ENCODE measurements at places on chromosomes 4 and X.

DNA sequence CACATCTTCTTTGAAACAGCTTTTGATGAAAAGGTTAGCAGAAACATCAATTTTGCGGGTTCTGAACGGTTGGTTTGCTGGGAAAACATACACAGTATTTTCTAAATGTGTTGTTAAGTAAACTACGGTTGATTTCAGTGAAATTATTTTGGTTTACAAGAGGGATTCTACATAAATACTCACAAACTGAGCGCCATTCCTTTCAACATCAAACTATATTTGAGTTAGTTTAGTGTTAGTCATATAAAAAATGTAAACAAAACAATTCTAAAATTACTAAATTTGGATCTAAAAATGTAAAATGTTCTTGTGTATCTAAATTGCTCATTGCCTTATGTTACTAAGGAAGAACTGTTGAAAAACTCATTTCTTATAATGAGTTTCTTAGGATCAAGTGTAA is 425.6 kb downstream of the PCDH18 start:
- DNase-seq = no peak

- DNase-seq = no peak
These were observed 21.1 kb downstream of the RASL11B start for GRCh38 chr4:52883183-52883621.

GRCh38 chr4:154741131-154741665 is 2.6 kb upstream of the LRAT start:
- no peak for DNase-seq

DNA sequence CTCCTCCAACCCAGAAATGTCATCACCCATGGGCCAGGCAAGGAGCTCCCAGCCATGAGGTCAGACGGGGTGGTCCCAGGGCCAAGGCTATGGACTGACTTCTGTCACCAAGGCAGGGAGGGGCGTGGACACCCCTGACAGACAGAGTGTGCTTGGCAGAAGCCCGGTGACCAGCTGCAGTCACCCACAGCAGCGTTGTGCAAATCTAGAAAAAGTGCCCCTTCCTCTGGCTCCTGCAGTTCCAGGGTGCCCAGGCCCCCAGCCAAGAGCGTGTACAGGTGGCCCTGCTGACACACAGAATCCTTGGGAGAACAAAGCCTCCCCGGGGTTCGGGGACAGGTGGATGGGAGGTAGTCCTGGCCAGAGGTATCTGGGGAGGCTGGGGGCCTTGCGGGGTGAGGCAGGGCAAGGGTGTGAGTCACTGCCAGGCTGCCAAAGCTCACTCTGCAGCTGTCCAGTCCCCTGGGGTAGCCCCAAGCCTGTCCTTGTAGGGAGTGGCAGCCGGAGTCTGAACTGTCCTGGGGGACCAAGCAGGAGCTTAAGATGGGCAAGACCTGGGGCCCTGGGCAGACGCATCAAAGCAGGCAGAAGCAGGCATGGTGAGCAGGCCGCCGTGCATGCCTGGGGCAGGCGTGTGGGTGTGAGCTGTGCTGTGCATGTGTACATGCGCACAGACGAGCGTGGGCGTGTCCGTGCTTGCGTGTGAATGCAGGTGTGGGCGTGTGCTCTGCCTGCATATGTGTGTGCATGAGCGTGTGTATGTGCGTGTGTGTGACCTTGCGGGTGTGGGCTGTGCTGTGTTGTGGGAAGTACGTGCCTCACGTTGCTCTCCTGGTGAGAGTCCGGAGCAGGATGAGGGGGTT is 3.3 kb downstream of the MYL5 start:
- DNase-seq = no peak

- no peak for DNase-seq
These were observed 160.3 kb downstream of the ANK2 start for GRCh38 chr4:113209652-113210320.

DNA sequence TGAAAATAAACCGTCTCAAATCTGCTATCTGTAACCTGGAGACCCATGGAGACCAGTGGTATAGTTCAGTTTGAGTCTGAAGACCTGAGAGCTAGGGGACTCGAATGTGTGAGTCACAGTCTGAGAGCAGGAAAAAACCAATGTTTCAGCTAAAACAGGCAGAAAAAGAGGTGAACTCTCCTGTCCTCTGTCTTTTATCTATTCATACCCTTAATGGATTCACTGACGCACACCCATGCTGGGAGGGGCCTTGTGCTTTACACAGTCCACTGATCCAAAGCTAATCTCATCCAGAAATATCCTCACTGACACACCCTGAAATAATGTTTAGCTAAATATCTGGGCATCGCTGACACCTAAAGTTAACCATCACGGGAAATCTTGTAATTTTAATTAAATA is 297.9 kb downstream of the GPM6A start:
- DNase-seq = no peak

GRCh38 chr4:121597346-121597934 is 99.3 kb downstream of the ANXA5 start:
- DNase-seq = no peak

- DNase-seq = no peak
These were observed 24.1 kb downstream of the ETDA start for GRCh38 chrX:135275973-135276372.

DNA sequence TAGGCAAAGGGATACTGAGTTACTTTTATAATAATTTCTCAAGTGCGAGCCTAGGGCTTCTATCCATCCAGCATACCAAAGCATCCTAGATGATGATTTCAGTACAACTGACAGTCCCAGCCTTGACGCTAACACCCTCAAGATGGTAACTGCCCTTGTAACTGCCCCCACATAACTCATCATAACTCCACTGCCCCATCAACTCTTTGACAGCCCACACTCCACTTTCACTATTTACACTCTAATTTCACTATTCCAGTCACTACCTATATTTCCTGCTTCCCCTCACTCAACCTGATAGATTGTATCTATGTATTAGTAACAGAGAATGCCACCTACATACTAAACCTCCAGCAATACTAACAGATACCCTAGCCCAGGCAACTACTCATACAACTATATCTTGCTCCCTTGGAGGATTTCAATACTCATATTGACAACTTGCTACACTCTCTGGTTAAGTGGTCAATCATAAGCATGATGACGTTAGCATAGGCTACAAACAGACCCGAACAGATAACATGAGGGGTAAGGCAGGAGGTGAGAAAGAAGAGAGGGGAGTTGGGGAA is 65.0 kb downstream of the HUWE1 start:
- DNase-seq = no peak

DNA sequence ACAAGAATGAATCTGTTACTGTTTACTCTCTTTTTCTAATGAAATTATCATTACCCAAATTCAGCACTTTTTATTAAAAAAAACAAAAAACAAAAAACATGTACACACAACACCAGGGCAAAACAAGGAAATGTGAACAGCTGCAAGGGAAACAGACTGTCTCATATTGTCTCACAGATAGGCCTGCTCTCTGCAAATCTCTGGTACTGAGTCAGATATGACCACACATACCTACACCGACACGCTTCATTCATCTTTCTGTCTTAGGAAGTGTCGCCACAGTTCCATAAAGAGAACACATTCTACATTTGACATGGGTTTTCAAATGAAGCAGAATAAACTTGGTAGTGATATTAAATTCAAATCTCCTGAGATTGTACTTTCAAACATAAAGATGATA is 92.2 kb upstream of the GPR34 start:
- no peak for DNase-seq

DNA sequence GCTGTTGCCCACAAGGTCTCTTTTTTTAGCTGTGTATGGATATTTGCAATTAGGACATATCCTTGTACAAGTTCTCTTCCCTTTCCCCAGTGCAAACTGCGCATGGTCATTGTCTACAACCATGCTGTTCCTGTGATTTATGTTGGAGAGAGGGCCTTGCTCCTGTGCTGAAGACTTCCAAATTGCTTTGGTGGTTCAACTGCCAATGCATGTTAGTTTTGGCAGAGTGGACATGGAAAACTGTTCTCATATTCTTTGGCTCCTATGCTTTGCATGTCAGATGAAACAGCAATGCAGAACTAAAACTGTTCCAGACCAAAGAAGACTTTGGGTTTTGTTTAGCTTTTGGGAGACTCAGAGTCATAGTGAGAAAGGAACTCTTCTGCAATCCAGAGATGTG is 148.8 kb upstream of the EDNRA start:
- DNase-seq = no peak

DNA sequence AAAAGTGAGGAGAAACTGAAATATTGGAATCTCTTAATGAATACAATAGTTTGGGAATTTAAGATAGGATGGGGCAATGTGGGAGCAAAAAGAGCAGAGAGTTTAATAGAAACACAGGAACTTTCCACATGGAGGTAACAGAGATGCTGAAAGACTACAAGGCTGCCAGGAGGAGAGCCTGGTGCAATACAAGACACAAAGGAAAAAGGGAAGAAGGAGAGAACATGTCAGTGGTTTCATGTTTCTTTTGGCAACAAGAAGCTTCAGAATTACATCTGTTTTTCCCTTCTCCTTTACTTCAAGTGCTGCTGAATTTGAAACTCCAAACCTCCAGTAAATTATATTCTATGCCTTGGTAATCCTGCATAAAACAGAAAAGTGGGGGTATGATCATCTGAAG is 474.3 kb downstream of the FAT4 start:
- no peak for DNase-seq

DNA sequence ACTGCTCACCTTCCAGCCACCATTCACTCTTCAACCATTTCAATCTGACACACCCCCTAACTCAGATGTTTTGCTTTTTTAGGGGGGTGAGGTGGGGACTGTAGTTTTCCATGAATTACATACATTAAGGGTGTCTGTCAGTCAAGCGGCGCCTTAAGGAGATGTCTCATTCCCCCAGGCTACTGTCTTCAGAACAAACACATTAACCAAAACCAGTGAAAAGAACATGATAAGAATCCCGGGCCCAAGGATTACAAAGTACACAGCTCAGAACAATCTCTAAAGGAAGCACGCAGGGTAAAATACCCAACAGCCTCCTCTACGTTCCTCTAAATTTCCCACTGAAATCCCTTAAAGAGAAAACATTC is 62.5 kb upstream of the IRF2 start:
- DNase-seq = no peak

- no peak for DNase-seq
These were observed 224.5 kb downstream of the TEX13C start for GRCh38 chrX:125544031-125544660.

DNA sequence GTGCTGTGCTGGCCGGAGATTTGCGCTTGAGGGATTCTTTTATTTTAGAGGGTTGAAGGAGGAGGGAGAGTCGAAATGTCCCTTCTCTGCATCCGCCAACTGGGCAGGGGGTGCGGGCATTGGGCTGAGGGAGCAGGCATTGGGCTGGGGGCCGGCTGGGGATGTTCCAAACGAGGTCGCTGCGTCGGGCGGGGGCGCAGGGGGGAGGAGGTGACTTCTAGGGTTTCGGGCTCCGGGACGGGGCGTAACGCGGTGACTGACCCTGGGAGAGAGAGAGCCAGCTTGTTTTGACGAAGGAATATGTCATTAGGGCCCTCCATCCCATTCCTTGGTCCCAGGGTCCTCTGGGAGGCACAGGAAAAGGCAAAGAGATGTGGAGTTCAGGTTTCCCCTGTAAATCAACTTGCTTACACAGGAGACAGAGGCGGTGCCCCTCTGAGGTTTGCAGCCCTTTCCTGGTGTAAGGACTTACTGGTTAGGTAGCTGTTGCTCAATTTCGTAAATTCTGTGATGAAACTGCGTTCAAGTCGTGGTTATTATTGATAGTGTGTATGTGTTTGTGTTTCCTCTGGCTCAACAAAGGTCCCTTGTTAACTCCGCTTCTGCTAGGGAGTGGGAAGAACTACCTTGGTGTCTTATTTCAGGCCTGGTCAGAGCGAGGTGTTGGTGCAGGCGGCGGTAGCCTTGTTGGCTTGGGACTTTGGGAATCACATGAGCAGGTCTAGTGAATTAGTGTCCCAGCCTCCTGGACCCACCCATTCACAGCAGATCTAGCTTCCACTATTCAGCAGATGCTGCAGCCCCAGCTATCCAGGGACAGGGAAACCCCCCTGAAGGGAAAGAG is 716 bp downstream of the FHIP1A start:
- DNase-seq = no peak

DNA sequence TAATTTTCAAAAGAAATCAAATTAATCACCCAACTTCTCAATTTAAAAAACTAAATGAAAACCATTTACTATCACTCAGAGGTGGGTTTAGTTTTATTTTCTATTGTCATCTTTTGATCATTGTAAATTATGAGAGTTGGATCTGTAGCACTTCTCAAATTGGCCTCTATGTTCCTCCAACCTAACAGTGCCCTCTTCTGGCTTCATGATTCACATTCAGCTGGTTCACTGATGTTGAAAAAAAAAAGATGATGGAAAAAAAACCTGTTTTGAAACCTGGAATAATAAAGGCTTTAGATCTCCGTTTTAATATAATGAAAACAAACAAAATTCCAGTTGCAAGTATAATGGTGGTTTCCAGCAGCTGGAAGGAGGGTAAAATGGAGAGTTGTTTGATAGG is 2.4 kb upstream of the NBDY start:
- DNase-seq = no peak

GRCh38 chr4:170037481-170037880 is 11.3 kb upstream of the MFAP3L start:
- no peak for DNase-seq

DNA sequence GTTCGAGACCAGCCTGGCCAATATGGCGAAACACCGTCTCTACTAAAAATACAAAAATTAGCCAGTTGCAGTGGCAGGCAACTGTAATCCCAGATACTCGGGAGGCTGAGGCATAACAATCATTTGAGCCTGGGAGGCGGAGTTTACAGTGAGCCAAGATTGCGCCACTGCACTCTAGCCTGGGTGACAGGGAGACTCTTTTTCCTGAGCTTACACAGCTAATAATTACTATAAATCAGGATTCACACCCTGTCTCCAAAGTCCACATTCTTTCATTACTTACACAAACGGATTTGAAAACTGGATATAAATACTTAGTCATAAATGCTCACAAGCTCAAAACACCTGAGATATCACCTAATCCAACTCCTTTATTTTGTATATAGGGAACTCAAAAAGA is 151.6 kb downstream of the LRBA start:
- DNase-seq = no peak

DNA sequence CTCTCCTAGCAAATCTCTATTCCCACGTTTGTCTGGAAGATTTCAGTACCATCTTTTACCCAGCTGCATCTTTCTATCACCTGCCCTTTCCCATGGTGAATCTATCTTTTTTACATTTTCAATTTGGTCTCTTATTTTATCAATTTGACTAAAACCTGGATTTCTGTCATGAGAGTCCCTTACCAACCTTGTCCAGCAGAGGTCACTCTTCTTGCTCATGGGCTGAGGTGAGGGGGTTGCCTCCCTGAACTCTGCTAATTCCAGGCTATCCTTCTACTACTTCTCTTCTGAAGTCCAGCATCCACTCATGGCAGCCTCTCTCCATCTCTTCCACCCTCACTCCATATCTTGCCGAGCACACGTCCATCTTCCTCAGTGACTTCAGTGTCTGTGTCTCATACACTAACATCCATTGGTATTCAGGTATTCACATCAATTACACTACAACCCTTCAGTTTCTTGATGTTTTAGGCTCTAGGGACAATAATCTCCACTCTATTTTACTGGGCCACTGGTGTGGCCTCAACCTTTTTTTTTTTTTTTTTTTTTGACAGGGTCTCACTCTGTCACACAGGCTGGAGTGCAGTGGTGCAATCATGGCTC is 17.8 kb upstream of the ZNF827 start:
- DNase-seq = no peak
